ENCODE measurements at places on chromosomes 6 and 20. TPM values are rescaled to one million over a fixed set of nuclear protein-coding genes. Genes with fewer than 3 reads are reported as not detected.

DNA sequence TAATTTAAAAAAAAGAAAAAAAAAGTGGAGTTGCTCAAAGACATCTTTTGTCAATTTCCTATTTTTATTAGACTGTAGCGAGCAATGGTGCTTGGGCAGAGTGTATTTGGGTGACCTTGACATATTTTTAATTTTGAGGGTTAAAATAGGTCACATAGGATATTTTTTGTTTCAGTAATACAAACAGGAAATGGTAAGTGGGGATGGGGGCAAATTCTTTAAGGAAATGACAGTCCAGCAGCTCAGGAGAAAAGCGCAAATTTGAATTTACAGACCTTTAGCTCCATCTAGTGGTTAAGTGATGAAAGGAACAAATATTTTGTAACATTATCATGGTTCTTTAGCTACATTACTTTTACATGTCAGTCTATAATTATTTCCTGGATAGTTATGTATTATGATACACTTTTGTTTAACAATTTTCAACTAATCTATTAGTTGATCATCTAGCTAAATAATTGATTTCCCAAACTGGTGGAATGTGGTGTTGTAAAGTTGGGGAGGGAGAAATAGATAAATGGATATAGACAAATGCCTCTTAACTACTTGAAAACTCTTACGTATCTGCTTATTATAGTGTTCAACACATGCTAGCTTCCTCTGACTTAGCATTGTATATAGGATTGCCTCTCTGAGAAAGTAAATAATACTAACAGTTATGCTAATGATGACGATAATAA is 10.0 kb downstream of the CITED2 start:
- DNase-seq = no peak

DNA sequence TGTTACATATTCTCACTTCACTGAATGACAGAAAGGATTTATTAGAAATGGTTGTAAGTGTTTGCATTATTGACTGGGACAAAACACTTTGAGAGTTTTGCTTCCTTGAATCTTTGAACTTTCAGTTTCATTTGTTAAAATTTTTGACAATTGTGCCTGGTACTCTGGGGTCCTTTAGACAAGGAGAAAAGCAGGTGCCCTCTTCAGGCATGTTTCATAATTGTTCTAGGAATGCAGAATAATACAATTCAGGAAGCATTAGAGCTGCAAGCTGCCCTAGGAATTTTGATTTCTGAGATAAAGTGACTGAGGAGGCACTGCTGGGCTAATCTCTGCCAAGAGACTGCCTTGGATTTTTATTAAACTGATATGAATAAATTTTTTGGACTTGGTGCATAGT is 49.7 kb downstream of the TOP1 start:
- no peak for DNase-seq

GRCh38 chr6:87660226-87660911 is 41.7 kb downstream of the AKIRIN2 start:
- no peak for DNase-seq

Gene SLCO4A1
- total RNA-seq = 31.1 TPM

DNA sequence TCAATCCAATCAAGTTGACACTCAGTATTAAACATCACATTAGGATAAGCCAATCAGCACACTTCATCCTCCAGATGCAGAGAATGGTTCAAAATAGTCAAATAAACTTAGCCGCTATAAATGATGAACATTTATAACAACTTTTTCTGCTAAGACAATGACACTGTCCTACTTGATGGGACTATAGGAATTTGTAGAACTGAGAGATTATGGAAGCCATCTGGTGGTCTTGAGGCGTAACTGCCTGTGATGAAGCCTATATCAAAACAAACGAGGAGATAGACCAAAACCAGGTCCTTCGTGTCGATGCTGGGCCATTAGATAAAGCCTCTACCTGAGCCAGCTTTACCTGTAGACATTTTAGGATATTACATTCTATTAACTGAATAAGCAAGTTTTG is 631.1 kb downstream of the COL12A1 start:
- no peak for DNase-seq

Gene EFCAB8
- total RNA-seq = 1.1 TPM

GRCh38 chr20:50885068-50885467 is 46.2 kb downstream of the ADNP start:
- DNase-seq = no peak

- DNase-seq = no peak
These were observed 213.4 kb downstream of the BMP7 start for GRCh38 chr20:57053067-57053466.

Gene BIRC7
- 26.0 TPM for total RNA-seq

DNA sequence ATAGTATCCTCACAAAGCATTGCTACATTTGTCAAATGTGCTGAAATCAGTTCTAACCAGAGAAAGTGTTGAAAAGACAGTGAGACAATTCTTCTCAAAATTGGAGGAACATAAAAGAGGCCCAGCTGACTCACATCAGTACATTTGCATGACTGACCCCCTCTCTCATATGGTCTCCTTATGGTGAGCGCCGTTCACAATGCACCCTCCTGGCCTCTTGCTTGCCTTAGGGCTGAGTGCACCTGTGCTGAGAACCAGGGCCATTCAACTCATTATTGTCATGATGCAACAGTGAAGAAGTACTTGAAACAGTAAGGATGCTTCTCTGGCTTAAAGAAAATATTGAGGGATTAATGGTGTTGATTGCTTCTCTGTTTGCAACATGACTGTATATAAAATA is 375.2 kb upstream of the AGPAT4 start:
- DNase-seq = no peak

- DNase-seq = no peak
These were observed 355.2 kb upstream of the ARID1B start for GRCh38 chr6:156421933-156422332.

DNA sequence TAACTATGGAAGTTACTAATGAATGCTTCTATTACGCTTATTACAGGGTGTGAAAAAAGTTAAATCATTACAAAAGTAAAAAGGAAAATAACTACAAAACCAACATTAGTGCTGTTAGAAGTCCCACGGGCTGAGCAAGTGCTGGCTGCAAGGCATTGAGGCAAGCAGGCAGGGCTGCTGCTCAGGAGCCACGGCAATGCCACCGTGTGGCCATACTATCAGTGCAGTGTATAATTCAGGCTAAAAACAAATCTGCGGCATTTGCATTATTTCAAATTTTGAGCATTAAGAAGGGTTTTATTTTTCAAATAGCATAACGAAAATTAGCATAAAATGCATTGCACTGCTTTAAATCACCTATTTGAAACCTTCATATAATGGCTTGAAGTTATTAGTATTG is 17.1 kb downstream of the IFNGR1 start:
- DNase-seq = no peak

GRCh38 chr6:31575335-31575901 is at the start of gene TNF:
Gene TNF (plus strand): TSS chr6:31575565. CDS start chr6:31575742, 177 bp downstream.
- no peak for DNase-seq

DNA sequence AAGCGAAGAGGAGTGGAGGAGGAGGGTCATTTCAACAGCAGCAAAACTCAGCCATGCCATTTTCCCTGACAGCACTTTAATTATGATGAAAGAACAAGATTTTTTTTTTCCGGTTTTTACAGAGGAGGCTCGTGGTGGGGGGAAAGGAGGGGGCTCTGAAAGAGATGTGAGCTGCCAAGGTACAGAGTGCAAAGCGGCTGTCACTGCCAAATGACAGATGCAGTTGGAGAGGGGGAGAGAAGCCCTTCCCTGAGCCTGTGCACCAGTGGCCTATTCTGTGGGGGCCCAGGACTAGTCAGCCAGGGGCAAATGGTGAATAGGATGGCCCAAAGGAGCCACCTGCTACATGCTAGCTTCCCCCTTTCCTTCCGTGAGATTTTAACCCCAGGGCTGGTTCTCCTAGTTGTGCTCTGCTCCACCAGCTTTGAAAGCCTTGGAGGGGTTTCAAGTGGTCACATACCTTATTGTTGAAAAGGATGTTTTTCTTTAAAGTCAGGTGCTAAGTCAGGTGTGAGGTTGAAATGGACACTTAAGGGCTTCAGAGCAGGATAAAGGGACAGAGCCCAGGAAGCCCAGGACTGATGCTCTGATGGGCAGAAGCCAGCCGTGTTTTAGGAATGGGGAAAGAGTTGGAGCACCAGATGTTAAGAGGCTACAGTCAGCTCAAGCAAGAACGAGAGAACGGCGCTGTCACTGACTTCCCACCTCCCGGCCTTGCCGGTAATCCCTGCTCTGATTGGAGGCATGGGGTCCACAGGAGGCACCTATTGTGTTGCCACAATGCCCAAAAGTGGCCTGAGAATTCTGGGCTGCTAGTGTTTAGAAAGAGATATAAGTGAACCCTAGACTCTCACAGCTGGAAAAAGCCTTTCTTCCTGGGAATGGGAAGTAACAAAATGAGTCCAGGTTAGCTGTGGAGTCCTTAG is 24.8 kb downstream of the GNAS start:
- DNase-seq = no peak

Gene GJA10
- total RNA-seq = not detected

- no peak for DNase-seq
These were observed 553.7 kb downstream of the COL12A1 start for GRCh38 chr6:74651948-74652842.

DNA sequence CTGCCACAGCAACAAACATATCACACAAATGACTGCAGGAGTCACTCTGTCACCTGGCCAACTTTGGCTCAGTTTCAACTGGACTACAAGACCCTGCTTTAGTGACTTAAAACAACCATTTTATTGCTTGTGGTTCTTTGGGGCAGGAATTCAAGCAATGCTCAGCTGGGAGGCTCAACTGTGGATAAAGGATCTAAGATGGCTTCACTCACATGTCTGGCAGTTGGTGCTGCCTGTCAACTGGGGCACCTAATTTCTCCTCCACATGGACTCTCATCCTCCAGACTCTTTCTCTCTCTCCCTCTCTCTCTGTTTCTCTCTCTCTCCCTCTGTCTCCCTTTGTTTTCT is 2.8 kb upstream of the EPB41L2 start:
- DNase-seq = no peak

DNA sequence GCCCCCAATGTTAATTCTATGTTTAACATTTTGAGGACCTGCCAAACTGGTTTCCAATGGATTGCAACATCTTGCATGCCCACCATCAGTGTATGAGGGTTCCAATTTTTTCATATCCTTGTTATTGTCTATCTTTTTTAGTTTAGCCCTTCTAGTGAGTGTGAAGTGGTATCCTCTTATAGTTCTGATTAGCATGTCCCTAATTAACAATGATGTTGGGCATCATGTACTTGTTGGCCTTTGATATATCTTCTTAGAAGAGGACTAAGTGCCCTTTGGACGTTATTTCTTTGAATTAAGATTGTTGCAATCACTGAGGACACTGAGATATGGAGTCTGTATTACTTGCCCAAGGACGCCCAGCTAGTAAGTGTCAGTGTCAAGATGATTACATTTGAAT is 22.3 kb downstream of the GCNT2 start:
- DNase-seq = no peak

DNA sequence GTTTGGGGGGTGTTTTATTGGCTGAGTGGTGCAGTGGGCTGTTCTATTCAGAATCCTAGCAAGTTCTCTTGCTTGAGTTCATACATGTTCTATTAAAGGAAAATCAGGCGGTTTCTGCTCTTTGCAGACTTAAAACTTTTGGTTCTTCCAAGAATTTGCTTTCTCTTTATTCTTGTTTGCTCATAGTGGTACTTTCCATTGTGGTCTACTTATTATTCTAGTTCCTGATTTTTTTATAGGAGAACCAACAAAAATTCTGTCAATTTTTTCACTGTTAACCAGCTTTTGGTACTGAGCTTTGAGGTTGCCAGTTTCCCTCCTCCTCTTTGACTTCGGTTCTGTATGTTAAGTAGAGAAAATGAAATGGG is 6.7 kb downstream of the AFDN start:
- no peak for DNase-seq

- DNase-seq = no peak
These were observed 51.3 kb upstream of the EIF2S2 start for GRCh38 chr20:34163307-34163706.

- no peak for DNase-seq
These were observed 80.3 kb downstream of the ZDHHC14 start for GRCh38 chr6:157461000-157461915.

Gene ELOVL2
- 2.9 TPM for total RNA-seq

DNA sequence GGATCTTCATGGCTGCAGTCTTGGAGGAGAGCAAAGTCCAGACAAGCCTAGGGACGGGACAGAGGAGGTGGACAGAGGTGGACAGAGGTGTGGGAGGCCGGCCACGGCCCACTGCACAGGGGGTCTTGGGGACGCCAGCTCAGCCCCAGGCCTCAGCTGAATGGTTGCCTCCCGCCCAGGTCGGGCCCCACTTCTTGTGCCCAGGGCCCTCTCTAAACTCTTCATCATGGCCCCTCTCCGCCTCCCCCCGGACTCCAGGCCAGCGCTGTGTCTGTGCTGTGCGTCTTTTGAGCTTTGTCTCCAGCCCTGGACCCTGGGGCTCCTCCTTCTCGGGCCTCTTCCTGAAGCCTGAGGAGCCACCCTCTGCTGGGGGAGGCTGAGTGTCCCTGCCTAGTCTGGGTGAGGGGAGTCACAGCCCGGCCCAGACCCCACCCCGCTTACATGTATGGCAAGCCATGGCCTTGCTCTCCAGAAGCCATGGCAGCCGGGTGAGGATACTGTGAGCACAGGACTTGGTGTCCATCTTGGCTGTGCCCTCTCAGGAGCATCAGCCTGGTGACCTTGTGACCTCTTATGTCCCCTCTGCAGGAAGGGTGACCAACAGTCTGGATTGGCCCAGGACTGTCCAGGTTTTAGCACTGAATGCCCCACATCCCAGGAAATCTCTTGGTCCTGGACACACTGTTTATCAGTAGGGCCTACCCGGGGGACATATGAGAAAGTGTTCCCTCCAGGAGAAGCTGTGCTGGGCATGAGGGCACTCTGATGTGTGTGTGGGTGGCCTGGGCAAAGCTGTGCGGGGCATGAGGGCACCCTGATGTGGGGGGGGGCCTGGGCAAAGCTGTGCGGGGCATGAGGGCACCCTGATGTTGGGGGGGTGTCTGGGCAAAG is 9.4 kb upstream of the NPBWR2 start:
- DNase-seq = peak; percentile 48

Gene SMIM13
- total RNA-seq = 17.2 TPM

DNA sequence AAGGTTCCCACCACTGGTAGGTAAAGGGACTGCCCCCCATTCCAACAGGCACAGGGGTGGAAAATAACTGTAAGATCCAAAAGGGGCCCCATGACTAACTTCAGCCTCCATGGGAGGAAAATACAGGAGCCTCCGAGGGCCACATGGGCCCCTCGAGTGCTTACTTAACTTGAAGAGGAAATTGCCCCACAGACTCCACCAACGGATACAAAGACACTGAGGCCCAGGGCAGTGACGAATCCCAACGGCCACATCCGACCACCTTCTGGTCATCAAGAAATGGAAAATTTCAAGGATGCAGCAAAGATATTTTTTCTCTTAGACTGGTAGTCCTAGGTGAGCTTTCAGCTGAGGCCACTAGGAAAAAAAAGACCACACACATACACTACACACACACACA is 116.0 kb upstream of the MRPS10 start:
- no peak for DNase-seq

GRCh38 chr6:3919130-3919628 is 70.0 kb downstream of the FAM50B start:
- DNase-seq = no peak

DNA sequence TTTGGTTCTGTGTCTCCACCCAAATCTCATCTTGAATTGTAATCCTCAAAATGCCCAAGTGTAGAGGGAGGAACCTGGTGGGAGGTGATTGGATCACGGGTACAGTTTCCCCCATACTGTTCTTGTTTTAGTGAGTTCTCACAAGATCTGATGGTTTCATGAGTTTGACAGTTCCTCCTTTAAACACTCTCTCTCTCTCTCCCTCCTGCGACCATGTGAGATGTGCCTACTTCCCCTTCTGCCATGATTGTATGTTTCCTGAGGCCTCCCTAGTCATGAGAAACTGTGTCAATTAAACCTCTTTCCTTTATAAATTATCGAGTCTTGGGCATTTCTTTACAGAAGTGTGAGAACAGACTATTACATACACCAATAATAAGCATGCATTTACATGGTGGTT is 12.1 kb upstream of the EYS start:
- no peak for DNase-seq

- no peak for DNase-seq
These were observed 6.8 kb upstream of the MRAP2 start for GRCh38 chr6:84026721-84027164.
